ENCODE measurements at places on chromosomes 3 and 15.

GRCh38 chr15:78155355-78155939 is 6.3 kb downstream of the IDH3A start:
- no peak for DNase-seq

DNA sequence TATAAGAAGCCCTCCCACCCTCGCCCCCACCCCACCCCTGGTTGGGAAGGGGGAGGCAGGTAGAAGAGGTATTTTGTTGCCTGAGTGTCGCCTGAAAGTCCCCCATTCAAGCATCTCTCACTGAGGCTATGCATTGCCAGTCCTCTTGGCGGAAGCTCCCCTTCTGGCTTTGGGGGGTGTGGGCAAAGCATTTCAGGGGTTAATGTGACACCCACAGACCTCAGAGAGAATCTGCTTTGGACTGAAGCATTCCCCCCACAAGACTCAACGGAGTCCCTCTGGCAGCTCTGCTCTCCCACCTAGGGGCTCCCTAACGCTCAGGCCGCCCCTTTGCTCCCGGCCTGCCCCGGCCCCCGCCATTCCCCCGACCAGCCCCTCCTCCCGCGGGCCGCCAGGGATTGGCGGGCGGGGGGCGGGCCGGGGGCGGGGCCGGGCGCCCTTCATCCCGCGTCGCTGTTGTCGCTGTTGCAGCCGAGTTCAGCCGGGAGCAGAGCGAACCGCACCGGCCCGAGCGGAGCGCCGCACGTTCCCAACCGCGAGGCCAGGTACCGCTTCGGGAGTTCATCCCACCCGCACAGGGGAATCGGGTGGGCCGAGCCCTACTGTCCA is at the start of gene SLC38A3:
SLC38A3 (plus strand) TSS at position 468 of the 609 bp plus-strand sequence. CDS start 8,929 bp downstream, outside the sequence.
- DNase-seq = no peak

- DNase-seq = peak; percentile 82
Observed at GRCh38 chr3:188320757-188321156, 166.8 kb downstream of the LPP start.

- DNase-seq = peak; percentile 95
Observed at GRCh38 chr3:21390136-21390535, 360.9 kb downstream of the ZNF385D start.

DNA sequence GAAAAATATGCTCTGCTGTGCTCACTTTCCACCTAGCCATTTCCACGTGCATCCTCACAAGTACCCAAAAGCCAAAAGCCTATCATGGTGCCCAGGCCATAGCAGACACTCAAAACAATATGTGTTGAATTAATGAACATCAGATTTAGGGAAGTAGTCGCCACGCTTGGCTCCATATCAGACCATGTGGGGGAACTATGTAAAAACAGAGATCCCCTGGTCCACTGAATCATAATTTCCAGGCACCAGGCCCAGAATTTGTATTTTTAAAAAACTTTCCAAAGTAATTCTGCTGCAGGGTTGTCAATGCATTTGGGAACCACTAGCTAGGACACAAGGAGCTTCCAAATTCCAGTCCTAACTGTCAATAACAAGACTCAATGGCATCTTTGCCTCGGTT is 77.3 kb downstream of the CNTN3 start:
- DNase-seq = peak; percentile 85
